NCI-H1417 (cell line): ENCODE measurements at places on chromosomes 7 and 10.

GRCh38 chr10:50517626-50518025 is 106.1 kb downstream of the SGMS1 start:
- no peak for DNase-seq

- DNase-seq: no peak
These were observed 12.1 kb upstream of the ZNF107 start for GRCh38 chr7:64653721-64654401.

- peak; percentile 18 for DNase-seq
These were observed 1.2 kb downstream of the USP6NL start for GRCh38 chr10:11610166-11610825.

GRCh38 chr10:5927306-5927705 is 37.3 kb downstream of the FBH1 start:
- no peak for DNase-seq

DNA sequence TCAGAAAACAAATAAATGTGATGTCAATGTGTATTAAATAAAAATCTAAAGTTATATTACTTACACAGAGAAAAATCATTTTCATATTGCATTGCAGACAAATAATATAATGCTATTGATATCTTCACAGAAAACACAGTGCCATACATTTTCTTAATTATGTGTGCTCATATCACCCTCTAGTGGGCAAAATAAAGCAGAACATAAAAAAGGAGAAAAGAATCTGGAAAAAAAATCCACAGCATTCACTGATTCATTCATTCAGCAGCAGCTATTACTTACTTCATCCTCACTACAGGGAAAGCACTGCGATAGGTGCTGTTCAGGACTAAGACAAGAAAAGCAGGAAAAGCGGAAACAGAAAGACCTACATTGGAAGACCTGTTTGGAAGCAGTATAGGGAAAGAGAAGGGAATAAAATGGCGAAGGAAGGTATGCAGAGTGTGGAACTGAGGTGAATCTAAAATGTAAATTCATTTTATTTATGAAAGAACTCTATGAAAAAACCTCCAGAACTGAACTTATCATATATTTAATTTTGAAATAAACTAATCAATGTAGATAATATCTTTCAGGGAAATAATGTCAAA is 73.2 kb downstream of the POT1 start:
- peak; percentile 16 for DNase-seq

DNA sequence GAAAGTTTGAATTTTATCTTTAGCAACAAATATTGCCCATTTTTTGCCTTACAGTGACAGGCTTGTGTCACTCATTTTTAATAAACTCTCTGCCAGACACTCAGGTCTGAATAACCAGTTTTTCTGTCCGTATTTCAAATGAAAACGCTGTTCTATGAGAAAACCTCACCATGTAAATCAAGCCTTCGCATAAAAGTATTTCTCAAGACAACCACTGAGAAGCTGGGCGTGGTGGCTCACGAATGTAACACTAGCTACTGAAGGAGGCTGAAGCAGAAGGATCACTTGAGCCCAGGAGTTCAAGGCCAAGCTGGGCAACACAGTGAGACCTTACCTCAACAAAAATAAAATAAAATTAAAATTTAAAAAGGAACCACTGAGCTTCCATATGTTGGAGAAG is 339.3 kb downstream of the PARD3 start:
- DNase-seq: no peak

DNA sequence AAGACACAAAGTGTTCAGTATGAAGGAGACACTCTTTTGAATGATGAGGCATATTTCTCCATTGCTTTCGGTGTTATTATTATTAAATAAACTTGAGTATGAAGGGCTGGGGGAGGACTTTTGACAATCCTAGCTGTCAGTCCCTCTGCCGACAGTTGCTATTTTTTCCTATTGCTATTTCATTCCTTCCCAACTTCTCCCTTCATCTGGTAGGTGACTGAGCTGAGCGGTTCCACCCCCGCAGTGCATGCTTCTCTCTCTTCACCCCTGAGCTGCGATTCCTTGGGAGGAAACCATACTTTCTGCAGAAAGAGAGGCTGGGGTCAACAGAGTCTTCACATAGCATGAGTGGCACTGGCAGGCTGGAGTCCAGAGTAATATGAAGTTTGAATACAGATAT is 261.2 kb upstream of the TAC1 start:
- DNase-seq: no peak

DNA sequence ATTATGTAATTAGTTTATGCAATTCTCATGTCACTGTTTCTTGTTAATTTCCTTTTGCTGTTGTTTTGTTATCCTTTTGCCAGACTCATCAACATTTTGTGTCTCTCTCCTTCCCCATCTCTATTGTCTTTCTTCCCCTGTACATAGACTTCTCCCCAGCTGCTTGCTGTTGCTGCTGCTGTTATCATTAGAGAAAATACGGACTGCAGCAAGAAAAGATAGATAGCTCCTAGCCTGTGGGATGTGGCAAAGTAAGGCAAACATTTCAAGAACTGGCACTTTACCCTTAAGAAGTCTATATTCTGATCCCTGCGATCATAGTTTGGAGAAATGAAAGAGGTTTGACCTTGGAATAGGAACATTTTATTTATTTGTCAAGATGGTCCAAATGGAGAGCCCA is 162.2 kb downstream of the AOAH start:
- no peak for DNase-seq

- peak; percentile 15 for DNase-seq
These were observed 22.7 kb downstream of the SLC35G1 start for GRCh38 chr10:93916257-93917063.

DNA sequence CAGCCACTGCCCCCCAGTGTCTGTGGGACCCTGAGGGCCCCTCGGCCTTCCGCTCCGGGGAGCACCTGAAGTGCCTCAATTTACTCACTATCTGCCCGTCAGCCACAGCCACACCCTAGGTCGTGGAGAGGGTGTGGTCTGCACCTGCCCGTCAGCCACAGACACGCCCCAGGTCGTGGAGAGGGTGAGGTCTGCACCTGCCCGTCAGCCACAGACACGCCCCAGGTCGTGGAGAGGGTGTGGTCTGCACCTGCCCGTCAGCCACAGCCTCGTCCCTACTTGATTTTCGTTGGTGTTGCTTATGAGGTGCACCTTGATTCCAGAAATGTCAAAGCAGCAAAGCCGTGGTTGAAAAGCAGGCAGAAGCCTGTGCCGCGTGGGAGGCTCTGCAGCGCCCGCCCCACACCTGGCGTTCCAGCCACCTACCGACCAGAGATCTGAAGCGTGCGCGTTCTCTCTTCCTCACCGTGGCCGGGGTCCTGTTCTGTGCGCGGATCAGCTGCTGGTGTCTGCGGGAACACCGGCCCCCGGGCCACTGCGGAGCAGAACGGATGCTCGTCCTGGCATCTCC is 101.6 kb downstream of the DYNC2I1 start:
- peak; percentile 91 for DNase-seq

- DNase-seq: no peak
These were observed 181.1 kb downstream of the ZMYND11 start for GRCh38 chr10:316390-316789.

- DNase-seq: peak; percentile 93
These were observed 145.1 kb downstream of the SEMA3D start for GRCh38 chr7:85041605-85042216.

DNA sequence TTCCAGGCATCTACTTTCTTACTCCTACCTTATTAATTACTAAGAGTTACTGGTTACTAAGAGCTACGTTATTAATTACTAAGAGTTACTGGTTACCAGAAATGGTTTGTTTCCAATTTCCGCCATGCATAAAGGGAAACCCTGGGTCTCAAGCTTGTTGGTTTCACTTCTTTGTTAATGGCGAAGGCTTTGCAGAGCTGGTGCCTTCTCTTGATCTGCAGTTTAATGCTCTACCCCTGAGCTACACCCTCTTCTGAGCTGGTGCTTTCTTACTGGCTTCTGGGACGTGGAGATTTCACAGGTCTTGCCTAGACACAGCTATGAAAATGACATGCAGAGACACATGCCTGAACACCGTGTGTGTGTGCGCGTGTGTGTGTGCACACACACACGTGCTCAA is 560 bp downstream of the CPA4 start:
- peak; percentile 42 for DNase-seq

GRCh38 chr7:101137651-101138212 is 10.8 kb downstream of the SERPINE1 start:
- no peak for DNase-seq
